ENCODE measurements at places on chromosomes 5 and 9.

GRCh38 chr9:136107953-136108647, 10.6 kb downstream of the TMEM250 start:
- DNase-seq, result no peak

GRCh38 chr5:151772846-151773561, 1.2 kb downstream of the G3BP1 start:
- peak; percentile 62 for DNase-seq

DNA sequence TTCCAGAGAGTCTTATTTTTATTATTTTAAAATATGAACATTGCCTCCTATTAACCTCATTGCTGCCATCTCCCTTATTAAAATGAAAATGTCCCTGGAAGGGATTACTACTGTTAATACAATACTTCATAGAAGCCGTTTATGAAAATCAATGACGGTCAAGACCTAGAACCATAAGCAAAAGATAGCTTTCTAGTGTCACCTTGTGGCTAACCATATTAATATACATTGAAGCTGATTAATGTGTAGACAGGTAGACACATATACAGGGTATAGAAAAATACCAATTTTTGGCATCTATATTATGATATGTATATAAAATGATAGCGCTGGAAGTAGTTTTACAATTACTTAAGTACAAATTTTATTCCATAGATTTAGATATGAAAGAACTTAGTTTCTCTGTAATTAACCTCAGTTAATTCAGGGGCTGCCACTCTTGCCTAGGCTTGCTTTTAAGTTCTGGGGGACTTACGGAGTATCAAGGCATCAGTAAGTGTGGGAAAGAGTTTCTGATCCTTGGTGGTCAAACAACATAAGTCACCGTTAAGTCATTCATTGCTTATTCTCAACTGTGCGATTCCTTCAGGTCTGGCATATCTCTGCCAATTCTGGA, 2.5 kb upstream of the YTHDC2 start:
- no peak for DNase-seq

- no peak for DNase-seq
Measured at GRCh38 chr5:104952876-104953275, 1390.3 kb upstream of the NUDT12 start.

DNA sequence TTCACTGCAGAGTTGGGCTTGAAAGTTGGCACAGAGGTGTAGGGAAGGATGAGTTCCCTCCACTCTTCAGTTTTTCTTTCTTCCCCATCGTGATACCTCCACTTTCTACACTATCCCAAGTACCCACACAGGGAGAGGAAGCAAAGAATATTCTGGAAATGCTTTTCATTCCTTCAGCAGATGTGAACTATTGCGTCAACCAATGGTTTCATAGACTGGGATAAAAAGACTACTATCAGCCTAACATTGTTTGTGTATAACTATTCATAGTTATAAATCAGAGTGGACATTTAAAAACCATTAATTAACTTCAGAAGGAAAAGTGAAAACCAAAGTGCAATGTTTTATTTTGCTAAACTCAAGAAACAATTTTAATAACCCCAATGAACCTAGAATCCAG, 63.6 kb upstream of the MAMDC2 start:
- no peak for DNase-seq

DNA sequence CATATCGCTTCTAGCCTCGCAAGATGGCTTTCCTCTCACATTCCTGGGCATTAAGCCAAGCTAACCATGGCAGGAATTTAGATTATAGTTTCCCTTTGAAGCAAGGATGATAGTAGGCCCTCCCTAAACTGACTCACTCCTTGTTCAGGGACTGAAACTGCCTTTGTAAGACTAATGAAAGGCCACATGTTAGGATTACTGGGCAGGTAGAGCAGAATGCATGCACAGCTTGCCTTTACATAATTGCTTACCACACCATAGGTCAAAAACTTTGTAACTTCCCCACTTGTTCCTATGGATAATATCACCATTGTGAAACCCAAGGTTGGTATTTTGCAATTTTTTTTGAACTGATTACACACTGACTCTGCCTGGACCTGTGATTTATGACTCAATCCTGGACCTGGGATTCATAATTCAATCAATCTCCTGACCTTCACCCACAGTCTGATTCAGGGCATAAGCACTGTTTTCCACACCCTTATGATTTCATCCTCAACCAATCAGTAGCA, 41.0 kb upstream of the PRDM9 start:
- no peak for DNase-seq

- no peak for DNase-seq
Measured at GRCh38 chr9:34457266-34458012, 931 bp downstream of the FAM219A start.

DNA sequence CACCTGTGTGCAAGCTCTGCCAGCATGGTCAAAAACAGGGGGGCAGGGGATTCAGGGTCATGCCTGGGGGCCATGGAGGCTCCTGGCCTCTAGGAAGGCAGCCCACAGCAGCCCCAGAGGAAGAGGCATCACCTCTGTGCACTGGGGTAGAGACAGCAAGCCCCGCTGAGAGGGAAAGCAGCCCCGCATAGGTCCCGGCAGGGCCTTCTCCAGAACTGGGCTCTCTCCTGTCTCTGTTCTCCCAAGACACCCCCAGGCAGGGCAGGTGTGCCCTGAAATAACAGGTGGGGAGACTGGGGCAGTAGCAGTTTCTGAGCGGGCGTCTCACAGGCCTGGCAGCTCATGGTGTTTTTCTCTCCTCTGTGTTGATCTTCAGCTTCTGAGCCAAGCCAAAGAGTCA, 279.1 kb downstream of the HSPA4 start:
- no peak for DNase-seq

GRCh38 chr5:26757941-26758340, 280.4 kb downstream of the CDH9 start:
- DNase-seq, result peak; percentile 25

DNA sequence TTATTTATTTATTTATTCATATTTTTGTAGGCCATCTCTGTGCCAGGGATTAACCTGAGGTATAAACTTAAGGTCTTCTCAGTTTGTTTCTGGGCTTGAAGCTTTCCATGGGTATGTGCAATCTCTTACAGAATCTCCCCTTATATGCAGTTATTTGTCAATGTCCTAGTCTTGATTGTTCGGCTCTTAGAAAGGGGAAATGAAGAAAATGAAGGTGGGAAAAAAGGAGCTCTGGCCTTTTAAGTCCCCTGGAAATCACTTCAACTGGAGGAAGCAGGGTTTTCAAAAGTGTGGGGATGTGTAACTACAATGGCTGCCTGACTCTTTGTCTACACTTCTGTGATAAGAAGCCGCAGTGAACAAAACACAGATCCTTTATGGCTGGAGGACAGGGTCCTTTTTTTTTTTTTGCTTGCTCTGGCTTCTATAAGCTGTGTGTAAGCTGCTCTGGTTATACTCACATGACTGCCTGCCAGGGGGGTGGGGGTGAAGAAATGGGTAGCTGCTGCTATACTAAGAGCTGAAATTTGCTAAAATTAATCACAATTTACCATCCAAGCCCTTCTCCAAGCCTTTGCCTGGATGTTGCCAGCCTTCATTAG, 33.7 kb downstream of the CENPP start:
- DNase-seq, result peak; percentile 24

DNA sequence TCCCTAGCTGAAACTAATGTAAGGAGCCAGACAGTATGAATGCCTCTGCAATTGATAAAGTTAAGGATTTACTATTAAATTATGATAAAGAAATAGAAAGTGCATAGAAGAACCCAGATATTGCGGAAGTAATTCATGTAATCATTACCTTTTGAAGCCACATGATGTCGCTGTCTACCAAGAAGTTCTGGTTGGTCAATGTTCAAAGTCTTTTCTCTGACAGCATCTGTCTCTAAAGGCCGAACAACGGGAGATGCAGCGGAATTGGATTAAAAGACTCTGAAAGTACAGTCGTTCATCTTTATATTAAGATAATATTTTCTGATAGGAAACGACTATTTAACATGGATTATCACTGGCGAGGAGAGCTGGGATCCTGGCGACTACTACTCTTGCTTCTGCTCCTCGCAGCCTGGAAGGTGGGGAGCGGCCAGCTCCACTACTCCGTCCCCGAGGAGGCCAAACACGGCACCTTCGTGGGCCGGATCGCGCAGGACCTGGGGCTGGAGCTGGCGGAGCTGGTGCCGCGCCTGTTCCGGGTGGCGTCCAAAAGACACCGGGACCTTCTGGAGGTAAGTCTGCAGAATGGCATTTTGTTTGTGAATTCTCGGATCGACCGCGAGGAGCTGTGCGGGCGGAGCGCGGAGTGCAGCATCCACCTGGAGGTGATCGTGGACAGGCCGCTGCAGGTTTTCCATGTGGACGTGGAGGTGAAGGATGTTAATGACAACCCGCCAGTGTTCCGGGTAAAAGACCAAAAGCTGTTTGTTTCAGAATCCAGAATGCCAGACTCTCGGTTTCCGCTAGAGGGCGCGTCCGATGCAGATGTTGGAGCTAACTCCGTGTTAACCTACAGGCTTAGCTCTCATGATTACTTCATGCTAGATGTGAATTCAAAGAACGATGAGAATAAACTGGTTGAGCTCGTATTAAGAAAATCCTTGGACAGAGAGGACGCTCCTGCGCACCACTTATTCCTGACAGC, at the start of gene PCDHA8:
Gene PCDHA8 (plus strand): TSS at position 210 of the 985 bp plus-strand sequence. CDS start 135 bp downstream, at position 345.
- DNase-seq, result no peak

DNA sequence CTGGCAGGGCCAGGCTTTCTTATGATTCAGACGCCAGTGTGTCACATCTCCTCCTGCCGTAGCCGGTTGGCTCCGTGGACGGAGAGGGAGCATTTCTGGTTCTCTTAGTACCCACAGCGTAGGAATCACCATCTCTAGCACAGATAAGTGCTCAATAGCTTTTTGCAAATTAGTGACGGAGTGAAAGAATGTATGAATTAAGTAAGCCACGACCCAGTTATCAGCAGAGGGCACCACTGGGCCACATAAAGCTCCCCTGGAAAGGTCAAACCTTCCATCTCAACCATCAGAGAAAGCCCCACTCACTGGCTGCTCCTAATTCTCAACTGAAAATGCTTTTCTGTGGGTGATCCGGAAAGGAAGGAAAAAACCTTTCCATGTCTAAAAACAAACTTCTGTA, 317.0 kb upstream of the ADCY2 start:
- no peak for DNase-seq

- DNase-seq, result no peak
Measured at GRCh38 chr5:22593592-22593991, 259.6 kb downstream of the CDH12 start.

GRCh38 chr5:17174965-17175364, 42.5 kb upstream of the BASP1 start:
- no peak for DNase-seq

DNA sequence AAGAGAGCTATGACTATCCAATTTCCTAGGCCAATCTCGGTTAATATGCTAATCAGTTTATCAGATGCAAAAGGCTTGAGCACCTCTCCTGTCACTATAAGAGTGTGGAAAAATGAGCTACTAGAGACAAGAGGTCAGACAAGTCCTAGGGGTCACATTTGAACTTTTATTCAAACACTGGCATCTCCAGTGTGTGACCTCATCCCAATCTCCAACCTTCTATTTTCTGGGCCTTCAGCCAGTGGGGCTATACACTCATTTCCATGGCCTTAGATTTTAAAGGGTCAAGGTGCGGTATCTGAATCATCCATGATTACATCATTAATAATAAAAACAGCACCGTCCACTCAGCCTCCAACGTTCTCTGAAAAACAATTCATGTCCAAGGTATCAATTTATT, 139.6 kb upstream of the LRRTM2 start:
- no peak for DNase-seq

GRCh38 chr5:11504886-11505193, 399.4 kb downstream of the CTNND2 start:
- no peak for DNase-seq

DNA sequence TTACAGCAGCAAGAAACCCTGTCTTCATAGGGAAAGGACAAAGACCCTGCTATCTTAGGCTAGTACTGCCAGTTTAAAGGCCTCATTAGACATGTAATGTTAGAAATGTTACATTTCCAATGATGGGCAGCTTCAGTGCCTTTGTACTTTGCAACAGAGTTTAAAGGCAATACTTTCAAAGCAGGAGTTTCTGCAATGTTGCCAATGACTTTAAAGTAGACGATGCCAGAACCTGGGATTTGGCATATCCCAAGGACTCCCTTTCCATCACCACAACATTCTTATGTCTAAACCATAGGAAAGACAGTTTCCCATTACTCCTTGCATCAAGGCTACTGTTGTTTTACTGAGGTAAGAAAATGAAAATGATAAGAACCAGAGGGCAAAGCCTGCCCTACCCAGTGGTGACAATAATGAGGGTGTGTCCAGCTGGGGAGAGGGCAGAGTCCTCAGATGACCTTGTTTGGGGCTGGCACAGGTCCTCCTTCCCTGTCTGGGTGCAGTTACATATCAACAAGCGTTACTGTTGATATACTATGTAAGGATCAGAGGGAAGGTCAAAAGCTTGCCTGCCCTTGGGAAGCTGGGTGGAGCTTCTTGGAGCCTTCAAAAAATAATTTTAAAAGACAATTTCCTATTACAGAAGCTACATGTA, 27.5 kb upstream of the MLANA start:
- DNase-seq, result no peak

DNA sequence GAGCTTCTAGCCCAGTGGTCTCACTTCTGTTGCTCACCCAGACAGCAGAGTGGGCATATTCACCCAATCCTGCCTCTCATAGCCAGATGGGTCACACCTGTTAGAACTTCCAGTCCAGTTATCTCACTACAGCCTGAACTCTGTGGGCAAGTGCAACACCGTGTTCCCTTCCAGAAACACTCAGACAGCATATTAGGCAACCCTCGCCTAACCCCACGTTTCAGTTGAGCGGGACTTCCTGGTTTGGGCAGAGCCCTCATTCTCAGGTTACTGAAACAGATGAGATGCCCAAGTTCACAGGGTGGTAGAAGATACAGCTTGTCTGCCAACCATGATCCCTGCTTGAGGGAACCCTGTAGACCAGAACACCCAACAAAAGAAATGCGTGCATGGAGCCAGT, 538.2 kb downstream of the CYLC2 start:
- no peak for DNase-seq

DNA sequence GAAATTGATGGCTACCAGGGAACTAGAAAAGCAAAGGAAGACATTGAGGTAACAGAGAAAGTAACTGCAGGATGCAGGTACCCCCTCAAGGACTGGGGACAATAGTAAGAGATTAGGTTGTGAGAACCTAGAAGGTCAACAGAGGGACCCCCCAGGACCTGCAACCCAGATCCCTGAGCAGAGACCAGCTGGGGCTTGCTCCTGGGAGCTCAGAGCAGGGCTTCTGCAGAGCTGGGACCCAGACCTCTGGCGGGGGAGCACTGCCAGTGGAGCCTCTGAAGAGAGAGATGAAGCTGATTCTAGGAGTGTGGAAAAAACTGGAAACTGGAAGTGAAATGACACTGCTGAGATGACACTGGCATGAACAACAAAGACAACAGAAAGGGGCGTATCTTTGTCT, 17.2 kb downstream of the MORN5 start:
- DNase-seq, result no peak

DNA sequence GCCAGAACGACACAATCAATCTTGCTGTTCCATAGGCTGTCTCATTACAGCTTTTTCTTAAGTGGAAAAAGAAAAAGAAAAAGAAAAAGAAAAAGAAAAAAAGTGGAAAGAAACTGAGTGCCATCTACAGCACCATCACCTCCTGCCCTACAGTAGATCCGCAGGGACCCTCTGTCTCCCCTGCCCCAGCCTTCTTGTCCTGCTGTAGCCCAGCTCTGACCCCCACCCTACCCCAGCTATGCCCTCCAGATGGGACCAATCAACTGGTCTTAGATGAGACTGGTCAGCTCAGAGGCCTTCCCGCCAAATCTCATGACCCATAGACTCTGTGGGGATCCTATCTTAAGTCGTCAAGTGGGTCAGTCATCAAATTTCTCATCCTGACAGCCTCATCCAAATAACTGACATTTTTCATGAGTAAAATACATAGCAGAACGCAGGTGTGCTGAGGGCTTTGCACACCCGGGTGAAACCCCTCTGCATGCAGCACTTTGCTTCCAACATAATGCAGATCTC, 34.8 kb downstream of the TSPAN17 start:
- no peak for DNase-seq

- DNase-seq, result no peak
Measured at GRCh38 chr5:23234197-23234596, 273.2 kb upstream of the PRDM9 start.
